ENCODE measurements at places on chromosomes 7 and 10.

DNA sequence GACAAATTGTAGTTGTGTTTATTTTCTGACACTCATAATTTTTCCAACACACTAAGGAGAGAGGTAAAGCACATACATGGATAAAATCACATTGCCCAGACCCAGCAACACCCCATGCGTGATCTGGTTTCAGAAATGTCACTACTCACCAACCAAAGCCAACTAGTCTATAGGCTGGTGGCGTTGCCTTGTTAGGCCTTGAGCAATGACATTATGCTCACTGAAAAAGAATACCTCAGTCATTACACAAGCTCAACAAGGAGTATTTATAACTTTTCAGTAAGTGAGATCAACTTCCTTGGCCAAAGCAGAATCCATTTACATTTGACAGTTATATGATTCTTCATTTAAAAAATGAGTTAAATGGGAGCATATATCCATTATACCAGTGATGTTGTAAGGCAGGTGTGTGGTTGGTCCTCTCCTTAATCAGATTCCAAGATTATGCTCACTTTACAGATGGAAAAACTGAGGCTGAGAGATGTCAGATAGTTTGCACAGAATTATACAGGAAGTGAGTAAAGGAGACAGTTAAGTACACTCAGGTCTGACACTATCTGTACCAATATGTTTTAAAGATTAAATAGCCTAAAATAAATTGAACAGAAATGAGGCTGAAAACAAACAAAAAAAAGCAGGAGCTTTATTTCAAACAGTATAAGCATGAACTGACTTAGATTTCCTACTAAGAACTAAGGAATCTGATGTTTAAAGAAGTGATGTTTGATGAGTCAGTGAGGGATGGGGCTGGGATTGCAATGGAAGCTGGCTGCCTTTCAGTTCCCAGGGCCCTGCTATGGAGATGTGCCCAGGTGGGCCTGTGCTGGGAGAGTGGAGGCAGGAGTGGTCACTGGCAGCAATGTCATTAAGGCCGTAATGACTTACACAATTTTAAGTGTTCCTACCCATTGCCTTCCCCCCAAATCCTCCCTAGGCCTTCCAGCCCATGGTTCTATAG, 118.3 kb downstream of the RAPGEF5 start:
- DNase-seq, result no peak

- no peak for DNase-seq
Observed at GRCh38 chr7:130868139-130868538, 134.1 kb upstream of the KLF14 start.

- no peak for DNase-seq
Observed at GRCh38 chr10:58473976-58474375, 38.7 kb upstream of the BICC1 start.

GRCh38 chr7:150902078-150903033, 50.0 kb downstream of the AOC1 start:
- DNase-seq, result no peak

GRCh38 chr7:96970739-96971138, 34.6 kb upstream of the DLX6 start:
- DNase-seq, result no peak

GRCh38 chr7:43764039-43764761, 5.7 kb downstream of the BLVRA start:
- no peak for DNase-seq

DNA sequence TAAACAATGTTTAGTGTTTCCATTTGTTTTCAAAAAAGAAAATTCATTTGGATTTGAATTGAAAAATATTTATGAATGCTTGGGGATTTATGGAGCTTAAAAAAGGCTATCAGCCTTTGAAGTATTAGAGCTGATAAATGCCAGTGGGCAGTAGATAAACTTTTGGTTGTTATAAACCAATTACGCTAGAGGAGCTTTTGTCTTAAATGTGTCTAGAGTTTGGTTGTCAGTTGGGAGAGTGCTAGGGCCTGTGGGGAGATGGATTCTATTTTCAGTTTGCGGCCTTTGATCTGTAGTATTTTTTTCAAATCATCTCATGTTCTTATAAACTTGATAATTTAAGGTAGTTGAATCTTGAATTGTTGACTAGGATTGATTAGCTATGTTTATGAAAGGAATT, 104.0 kb downstream of the SND1 start:
- DNase-seq, result no peak

- DNase-seq, result no peak
Observed at GRCh38 chr7:113373863-113374262, 255.5 kb upstream of the SMIM30 start.

DNA sequence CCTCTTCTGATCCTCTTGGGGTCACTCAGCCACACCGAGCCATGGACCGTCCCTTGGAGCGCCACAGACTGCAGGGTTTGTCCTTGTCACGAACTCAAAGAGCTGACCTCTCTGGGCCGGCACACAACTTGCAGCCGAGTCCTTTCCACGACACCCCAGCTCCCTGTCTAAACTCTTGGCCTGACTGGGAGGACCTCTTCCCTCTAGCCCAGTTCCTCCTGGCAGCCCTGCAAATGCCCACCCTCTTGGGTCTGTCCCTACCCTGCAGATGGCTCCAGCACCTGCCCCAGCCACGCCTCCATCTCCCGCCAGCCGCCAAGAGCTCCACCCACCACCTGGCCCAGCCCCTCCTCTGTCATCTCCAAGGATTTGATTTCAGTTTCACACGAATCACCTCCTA, 339.2 kb downstream of the DNAJB6 start:
- DNase-seq, result no peak

DNA sequence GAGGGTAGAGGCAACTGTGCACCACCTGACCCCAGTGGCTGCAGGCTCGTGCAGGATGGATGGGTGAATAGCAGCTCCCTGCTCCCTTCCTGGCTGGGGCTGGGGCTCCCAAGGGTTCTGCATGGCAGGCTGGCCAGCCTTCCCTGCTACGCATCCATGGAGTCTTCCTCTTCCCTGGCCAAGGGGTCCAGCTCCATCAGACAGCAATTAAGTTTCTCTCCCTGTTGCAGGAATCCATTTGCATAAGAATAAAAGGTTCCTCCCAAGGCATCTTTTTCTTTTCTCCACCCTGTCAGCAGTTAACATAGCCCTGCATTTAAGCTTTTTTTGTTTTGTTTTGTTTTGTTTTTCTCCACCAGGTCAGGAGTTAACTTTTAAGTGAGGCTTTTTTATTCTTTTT, 10.0 kb upstream of the CPA2 start:
- no peak for DNase-seq

GRCh38 chr7:117251687-117252086, 71.2 kb downstream of the WNT2 start:
- no peak for DNase-seq

GRCh38 chr7:18290223-18290622, 205.3 kb upstream of the HDAC9 start:
- DNase-seq, result no peak

DNA sequence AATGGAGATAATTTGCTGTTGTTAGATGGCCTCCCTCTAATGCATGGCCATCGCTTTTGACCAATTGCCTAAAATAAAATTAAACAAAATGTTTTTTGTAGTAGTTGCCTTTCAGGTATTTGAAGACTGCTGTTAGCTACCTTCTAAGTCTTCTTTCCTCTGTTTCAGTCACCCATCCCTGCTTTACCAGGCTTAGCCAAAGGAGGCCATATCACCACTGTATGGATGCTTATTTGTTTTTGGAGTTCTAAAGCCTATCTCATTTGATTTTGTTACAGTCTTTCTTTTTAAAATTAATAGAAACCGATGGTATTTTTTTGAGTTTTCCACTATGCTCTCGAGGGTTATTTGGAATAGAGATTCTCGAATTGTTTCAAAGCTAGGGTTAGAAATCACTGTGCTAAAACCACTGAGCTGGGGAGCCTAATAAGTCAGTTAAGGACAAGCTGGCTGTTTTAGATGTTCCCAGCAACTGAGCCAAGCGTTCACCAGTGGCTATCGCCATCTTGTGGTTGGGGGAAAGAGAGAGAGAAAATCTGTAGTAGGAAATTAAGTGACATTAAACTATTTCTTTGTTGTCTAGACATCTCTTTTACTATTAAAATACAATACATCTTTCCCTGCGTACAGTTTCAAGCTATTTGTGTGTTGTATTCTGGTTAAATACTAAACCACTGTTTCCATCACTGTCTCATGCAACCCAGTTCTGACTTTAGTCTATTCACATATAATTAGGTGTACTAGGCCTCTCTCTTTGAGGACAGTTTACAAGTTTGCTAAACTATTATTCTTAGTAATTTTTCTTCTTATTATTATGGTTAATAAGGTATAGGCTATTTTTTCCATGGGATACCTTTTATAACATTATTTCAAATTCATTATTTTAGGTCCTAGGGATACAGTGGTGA, 52.2 kb downstream of the GPR158 start:
- no peak for DNase-seq

- no peak for DNase-seq
Observed at GRCh38 chr7:82521906-82522445, 78.4 kb upstream of the CACNA2D1 start.

DNA sequence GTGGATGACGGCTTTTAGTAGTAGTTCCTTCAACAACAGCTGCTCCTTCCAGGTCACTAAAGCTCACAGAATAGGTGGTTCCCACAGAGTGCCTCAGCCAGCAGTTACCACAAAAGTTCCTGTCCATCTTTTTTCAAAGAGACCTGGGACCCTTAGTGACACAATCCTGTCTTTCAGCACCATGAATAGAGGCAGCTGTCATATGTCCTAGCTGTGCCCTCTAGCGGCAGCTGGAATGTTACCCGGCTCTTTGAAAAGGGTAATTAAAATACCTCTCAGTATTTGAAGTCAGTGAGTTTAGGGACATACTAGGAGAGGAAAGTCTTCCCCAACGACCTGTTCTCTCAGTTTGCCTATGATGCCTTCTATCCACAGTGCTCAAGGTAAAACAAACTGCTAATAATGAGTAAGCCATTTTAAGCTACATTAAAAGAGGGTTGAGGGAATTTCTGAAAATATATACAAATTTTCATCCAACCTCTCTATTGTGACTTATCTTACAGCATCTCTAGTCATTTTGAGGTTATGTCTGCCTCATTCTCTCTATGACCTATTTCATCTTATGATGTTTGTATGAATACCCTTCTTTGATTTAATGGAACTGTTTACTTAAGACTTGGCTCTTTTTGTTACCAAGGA, 290.8 kb downstream of the NXPH1 start:
- DNase-seq, result no peak

DNA sequence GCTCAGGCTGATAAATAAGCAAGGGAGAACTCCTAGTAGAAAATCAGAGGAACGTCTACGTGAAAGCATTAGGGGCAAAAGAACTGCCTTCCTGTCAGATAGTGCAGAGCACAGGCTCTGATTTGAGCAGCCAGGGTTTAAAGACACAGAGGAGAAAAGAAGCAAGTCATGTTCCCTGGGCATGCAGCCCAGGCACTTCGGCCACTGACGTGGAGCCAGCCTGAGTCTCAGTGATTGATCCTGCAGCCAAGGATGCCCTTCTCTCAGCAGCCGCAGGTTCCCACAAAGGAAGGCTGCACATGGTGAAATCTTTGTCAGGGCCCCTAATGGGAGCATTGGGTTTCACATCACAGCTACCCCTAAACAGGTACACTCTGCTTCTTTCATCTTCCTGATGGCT, 161.7 kb upstream of the HPS1 start:
- no peak for DNase-seq

DNA sequence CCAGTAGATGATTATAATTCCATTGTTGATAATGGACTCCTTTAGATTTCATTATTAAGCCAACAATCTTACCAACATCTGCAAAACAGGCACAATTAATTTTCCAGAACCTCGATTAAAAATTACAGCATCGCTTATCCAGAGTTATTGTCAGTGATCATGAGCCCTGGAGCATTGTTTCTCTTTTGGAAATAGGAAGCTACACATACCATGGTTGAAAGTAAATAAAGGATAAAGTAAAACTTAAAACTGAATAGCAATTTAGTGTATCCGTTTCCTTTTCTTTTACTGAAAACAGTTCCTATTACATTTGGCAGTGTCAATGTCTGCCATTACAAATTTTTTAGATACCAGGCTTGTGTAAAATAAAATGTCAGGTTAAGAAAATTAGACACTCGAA, 9.9 kb upstream of the HOXA2 start:
- no peak for DNase-seq

DNA sequence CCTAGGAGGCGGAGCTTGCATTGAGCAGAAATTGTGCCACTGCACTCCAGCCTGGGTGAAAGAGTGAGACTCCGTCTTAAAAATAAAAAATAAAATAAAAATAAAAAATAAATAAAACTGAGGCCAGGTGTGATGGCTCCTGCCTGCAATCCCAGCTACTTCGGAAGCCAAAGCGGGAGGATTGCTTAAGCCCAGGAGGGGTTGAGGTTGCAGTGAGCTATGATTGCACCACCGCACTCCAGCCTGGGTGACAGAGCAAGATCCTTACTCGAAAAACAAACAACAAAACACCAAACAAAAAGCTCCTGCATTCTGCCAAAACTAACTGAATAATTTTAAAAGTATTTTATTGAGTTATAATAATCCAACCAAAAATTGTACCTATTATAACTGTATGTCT, 36.2 kb downstream of the AGAP4 start:
- DNase-seq, result no peak

- DNase-seq, result no peak
Observed at GRCh38 chr7:126574276-126575250, 678.2 kb downstream of the GRM8 start.

DNA sequence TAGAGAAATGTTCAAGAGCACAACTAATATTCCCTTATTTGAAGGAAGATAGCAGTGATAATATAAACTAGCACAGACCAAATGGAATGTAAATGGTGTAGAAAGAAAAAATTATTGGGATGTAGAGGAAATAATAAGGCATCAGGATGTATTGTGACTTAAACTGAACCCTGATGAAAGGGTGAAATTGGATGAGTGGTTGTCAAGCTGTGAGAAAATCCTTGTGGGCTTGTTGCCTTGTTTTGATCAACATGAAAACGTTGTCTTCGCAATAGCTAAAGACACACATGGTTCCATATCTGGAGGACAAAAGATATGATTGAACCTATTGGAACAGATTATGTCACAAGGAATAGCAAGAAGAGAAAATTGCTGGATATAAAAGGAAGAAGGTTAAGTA, 40.3 kb upstream of the CNTNAP2 start:
- DNase-seq, result no peak

DNA sequence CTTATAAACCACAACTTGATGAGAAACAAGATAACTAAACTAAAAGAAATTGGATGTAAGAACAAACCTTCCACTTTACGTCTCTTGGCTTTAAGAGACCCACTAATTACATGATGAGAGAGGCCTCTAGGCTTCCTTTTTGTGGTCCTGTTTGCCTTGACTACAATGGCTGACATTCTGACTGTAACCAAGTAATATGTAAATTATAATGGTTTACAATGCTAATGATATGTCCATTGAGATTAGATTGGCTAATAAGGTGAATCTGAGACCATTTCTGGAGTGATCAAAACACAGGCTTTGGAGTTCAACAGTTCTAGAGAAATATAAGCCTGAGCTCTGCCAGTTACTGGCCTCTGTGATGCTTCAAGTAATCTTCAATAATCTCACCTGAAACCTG, 39.4 kb upstream of the AGMO start:
- no peak for DNase-seq

DNA sequence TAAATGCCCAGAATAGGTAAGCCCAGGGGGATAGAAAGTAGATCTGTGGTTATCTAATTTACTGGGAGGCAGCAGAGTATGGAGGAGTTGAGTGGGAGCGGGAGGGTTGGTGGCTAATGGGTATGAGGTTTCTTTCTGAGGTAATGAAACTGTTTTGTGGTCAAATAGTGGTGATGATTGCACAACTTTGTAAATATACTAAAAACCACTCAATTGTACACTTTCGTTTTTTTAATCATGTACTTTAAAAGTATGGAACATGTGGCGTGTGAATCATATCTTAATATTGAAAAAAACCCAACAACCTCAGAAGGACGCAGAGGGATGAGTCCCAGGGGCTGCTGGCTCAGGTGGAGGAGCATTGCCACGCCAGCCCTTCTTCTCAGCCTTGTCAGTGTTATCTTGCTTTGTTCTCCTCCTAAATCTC, 118.1 kb downstream of the WDR11 start:
- no peak for DNase-seq
